ENCODE measurements at places on chromosomes 2 and 18. TPM values are rescaled to one million over a fixed set of nuclear protein-coding genes. Genes with fewer than 3 reads are reported as not detected.

Gene NPHP1
- 21.8 TPM for polyA plus RNA-seq

Gene EFR3B
- 8.8 TPM for polyA plus RNA-seq

Gene IL37
- polyA plus RNA-seq, result not detected

Gene NCKAP5
- 5.9 TPM for polyA plus RNA-seq

Gene BOLL
- 0.18 TPM for polyA plus RNA-seq

Gene CYB5A
- polyA plus RNA-seq, result 284 TPM

Gene KIF5C
- 3.8 TPM for polyA plus RNA-seq

Gene C18orf63
- polyA plus RNA-seq, result 0.31 TPM

Gene ASPRV1
- polyA plus RNA-seq, result 4.8 TPM

Gene DSC3
- polyA plus RNA-seq, result 3.5 TPM

Gene HRH4
- polyA plus RNA-seq, result 0.22 TPM

Gene REG3A
- polyA plus RNA-seq, result not detected

Gene LIMS3
- polyA plus RNA-seq, result 3.4 TPM

Gene REG1B
- polyA plus RNA-seq, result not detected

Gene EDAR
- polyA plus RNA-seq, result 3.4 TPM

Gene TTC21B
- polyA plus RNA-seq, result 35.9 TPM

Gene ANKRD30B
- polyA plus RNA-seq, result 0.17 TPM

All from left renal cortex interstitium (tissue), 4 donors.